ENCODE measurements at places on chromosomes 7 and 10.
A peak's percentile ranks its signal among the peaks of the same experiment; 100 is the strongest.

GRCh38 chr10:33716501-33717267, 382.2 kb upstream of the NRP1 start:
- DNase-seq, result no peak

GRCh38 chr7:118325450-118325808, 100.9 kb downstream of the ANKRD7 start:
- DNase-seq, result no peak

DNA sequence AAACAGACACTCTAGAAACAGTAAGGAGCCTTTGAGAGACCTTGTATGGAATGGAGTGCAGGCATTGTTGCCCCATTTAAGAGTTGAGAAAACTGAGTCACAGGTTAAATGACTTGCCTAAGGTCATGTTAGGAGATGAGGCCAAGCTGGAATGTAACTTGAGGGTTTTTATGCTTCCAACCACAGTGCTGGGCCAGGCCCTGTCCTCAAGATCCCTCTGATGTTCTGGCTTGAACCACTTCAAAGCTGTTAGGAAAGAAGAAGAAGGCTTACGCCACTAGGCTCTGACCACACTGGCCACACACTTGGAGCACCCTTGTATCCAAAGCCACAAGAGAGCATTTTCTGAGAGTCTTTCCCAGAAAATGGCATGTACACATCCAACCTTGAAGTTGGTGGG, 42.7 kb downstream of the PLAU start:
- DNase-seq, result peak; percentile 55

DNA sequence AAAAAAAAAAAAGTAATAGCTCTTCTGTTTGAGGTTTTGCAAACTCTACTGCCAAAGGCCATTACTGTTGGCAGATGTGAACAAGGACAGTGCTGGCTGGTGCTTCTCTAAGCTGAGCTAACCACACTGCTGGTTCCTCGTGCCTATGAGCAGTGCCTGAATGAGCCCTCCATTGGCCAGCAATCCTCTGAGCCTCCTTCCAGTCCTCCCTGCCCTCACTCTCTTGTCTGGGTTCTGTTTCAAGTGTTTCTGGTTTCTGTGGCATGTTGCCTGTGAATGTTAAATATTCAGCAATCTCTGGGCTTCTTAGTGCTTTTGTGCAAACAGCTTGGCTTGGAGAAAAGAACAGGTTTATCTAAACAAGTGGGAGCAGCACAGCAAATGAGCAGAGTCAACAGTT, 161.3 kb upstream of the AUTS2 start:
- no peak for DNase-seq

DNA sequence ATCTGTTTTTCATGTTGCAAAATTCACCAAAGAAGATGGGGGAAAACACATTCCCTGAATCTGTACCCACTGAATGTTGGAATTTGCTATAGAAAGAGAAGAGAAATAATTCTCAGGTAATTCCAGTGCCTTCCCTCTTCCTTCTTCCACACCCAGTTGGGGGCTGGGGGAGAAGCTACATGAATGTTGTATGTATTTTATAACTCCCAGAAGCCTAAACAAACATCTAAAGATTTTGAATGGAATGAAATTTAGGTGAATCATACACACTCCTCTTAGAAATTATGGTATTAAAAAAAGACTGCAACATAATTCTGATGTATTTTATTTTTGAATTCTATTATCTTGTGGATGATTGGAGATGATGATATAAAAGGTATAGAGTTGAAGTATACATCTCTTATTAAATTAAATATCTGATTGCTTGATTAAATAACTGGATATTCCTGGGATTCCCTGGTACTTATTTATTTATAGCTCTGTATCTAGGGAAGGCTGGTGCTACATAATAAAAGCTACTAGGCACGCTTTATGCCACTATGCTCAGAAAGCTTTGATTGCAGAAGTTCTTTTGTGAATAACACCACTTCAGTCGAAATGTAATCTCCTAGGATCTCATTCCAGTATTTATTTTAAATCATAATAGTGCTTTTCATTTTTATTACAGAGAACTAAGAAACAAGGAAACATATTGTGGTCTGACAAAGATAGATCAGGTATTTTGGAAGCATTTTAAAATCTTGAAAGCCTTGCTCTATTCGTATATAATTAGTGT, 98.5 kb downstream of the MCU start:
- DNase-seq, result no peak

GRCh38 chr10:5165738-5166137, 19.2 kb downstream of the AKR1C8 start:
- no peak for DNase-seq

DNA sequence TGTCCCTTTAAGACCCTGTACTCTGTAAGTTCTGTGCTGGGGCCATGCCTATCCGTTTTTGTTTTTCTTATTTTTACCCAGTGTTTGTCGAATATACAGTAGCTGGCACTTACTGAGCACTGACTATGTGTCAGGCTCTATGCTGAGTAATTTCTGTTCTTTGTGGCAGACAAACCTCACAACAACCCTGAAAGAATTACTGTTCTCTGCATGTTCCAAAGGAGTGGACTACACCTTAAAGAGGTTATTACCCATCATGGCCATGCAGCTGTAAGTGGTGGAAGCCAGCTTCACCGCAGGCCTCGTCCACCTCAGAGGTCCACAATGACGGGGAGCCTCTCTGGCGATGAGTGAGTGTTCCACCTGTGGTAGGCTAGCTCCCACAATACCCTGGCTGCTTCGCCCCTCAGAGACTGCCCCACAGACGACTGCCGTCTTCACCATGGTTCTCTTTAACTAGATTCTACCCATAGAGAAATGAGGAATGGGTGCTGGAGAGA, 30.1 kb upstream of the RBM20 start:
- no peak for DNase-seq

GRCh38 chr7:25117226-25118047, 7.6 kb downstream of the CYCS start:
- DNase-seq, result no peak

DNA sequence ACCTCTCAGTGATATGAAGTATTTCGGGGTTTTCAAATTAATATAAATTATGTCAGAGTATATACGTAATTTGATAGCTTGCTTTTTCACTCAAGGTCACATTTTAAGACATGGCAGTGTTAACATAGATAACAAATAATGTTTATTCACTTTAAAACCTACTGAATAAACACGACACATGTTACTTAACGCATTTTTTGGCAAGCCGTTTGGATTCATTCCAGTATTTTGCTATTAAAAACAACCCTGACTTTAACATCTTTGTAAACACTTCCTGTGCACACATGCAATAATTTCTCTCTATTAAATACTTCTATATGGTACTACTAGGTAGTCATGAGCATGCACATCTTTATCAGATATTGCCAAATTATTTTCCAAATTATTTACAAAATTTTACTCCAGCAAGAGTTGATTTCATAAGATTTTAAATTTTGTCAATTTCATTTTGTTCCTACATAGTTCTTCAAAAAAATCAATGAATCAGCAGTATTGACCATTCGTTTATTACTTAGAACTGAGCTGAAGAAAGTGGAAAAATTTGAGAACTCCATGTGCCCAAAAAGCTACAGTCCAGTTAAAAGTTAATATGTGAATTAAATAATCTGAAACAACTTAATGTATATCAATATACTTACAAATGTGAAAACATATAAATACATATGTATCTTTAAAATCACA, 26.8 kb upstream of the THSD7A start:
- no peak for DNase-seq

- DNase-seq, result no peak
Observed at GRCh38 chr7:116305485-116306408, 95.4 kb downstream of the TES start.

- no peak for DNase-seq
Observed at GRCh38 chr7:22996470-22996869, 17.5 kb downstream of the HYCC1 start.

GRCh38 chr10:80201608-80202141, 3.7 kb downstream of the ANXA11 start:
- no peak for DNase-seq

DNA sequence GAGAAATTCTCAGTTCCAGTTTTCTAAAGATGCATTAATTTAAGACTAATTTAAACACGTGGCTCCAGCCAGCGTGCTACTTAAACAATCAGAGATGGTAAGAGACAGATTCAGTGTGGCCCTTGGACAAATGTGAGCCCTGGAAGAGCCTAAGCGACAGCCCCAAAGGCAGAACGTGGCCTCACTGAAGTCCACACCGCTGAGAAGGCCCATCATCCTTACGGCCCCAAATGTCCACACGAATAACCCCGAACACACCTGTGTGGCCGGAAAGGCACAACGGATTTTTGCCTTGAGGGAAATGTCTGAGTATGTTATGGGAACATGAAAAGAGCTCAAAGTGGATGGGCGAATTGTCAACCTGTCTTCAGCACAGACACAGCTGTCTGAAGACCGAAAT, 3.2 kb downstream of the COX19 start:
- DNase-seq, result no peak

- DNase-seq, result peak; percentile 37
Observed at GRCh38 chr7:92835851-92836488, 403 bp downstream of the CDK6 start.

- no peak for DNase-seq
Observed at GRCh38 chr10:119303886-119304285, 96.5 kb downstream of the GRK5 start.

DNA sequence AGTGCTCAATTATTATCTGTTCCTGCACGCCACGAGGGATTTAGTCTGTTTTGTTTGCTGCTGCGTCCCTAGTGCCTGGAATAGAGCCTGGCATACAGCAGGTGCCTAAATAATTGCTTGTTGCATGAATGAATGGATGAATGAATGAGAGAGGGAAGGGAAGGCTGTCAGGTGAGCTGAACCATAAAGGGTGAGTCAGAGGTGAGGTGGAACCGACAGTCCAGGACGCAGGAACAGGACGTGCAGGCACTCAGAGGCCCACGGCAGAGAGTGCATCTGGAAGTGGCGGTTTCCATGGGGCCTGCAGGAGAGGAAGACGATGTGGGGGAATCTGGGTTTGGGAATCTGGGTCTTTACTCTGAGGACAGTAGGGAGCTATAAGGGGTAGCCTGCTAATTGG, 17.7 kb upstream of the PPIF start:
- DNase-seq, result no peak

- DNase-seq, result no peak
Observed at GRCh38 chr7:140039896-140040295, 22.9 kb downstream of the PARP12 start.

- DNase-seq, result no peak
Observed at GRCh38 chr7:20624666-20625385, 9.4 kb downstream of the ABCB5 start.

- peak; percentile 66 for DNase-seq
Observed at GRCh38 chr7:28732071-28732869, 225.9 kb downstream of the TRIL start.

- DNase-seq, result no peak
Observed at GRCh38 chr7:78074713-78075112, 276.1 kb downstream of the PHTF2 start.

GRCh38 chr7:115113776-115114175, 191.9 kb downstream of the MDFIC start:
- DNase-seq, result no peak

- DNase-seq, result no peak
Observed at GRCh38 chr7:140214075-140214684, 37.4 kb upstream of the KDM7A start.

DNA sequence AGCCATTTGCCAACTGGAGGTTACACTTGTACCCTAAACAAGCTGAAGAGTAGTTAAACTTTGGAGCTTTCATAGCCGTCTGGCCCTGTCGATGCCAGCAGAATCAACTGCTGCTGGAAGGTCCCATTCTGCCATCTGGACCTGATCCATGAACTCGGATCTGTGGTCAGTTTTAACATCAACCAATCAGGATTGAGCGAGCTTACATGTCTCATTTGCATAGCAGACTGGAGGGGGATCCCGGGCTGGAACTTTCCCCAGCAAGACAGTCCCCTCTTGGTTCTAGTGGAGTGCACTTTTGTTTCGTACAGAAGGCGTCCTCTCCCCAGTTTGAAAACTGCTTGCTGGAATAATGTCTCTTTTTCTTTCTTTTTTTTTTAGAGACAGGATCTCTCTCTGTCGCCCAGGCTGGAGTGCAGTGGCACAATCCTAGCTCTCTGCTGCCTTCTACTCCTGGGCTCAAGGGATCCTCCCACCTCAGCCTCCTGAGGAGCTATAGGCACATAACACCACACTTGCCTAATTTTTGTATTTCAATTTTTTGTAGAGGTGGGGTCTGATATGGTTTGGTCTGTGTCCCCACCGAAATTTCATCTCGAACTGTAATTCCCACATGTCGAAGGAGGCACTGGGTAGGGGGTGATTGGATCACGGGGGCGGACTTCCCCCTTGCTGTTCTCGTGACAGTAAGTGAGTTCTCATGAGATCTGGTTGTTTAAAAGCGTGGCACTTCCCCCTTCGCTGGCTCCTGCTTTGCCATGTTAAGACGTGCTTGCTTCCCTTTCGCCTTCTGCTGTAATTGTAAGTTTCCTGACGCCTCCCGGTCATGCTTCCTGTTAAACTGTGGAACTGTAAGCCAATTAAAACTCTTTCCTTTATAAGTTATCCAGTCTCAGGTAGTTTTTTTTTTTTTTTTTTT, 42.8 kb upstream of the SEPHS1 start:
- no peak for DNase-seq

DNA sequence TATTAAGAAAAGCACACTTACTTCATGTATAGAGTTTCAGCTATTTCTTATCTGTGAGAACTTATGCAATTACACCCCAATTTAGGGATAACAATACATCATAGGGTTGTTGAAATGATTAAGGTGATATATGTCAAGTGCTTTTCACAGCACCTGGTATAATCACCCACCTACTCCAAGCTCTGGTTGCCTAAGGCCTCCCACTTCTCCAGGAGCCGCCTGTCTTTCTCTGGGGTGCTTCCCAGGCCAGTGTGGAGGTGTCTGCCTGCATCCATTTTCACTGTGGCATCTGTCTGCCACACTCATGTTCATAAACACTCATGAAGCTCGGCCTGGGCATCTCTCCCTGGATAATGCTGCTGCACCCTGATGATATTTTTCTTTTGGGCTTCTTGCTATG, 250.3 kb downstream of the STK31 start:
- DNase-seq, result no peak

GRCh38 chr7:26590709-26591108, 273.7 kb downstream of the SKAP2 start:
- no peak for DNase-seq

- no peak for DNase-seq
Observed at GRCh38 chr10:93268021-93268420, 194.3 kb downstream of the CYP26A1 start.

GRCh38 chr7:49771427-49772176, 1.8 kb upstream of the VWC2 start:
- DNase-seq, result no peak

GRCh38 chr7:112537822-112538387, 57.1 kb downstream of the LSMEM1 start:
- DNase-seq, result peak; percentile 14
